Effector memory CD8-positive, alpha-beta T cell (primary cell): ENCODE measurements at places on chromosomes 2 and 18.

DNA sequence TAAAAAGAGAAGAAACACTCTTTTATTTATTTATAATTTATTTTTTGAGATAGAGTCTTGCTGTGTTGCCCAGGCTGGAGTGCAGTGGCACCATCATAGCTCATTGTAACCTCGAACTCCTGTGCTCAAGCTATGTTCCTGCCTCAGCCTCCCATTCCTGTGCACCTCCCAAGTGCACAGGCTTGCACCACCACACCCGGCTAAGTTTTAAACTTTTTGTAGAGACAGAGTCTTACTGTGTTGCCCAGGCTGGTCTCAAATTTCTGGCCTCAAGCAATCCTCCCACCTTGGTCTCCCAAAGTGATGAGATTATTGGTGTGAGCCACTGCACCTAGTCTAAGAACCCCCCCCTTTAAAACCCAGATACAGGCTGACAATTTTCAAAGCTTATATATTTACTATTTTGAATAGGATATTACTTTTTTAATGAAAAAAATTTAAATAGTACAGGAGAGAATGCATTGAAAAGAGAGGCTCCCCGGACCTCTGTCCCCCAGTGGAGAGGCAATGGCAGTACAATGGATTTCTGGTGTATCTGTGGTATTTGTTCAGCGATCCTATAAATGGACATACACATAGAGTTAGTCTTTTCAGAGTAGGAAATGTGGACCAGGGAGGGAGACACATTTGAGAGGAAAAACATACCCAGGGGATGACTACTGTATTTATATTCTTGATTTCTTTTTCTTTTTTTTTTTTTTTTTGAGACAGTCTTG lies 48.1 kb upstream of the CNOT11 start:
- no peak for DNase-seq

- DNase-seq = no peak
These were observed 426.9 kb downstream of the PARD3B start for GRCh38 chr2:204972161-204972560.

DNA sequence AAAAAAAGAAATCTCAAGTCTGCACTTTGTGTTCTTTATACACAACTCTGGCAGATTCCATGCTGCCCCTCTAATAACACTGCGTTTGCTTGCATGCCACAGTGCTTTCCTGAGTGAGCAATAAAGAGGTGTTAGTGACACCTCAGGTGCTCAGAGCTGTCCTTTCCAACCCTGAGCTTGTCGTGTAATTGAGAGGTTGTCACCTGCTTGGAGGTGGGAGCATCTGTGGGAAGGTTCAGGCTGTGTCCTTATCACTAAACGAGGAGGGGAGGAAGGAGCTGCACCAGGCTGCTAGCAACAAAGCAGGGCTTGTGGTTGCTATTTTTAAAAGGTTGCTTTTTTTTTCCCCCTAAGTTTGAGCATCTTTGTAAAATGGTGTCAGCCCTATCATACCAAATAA lies 31.9 kb downstream of the APCDD1 start:
- DNase-seq = no peak

DNA sequence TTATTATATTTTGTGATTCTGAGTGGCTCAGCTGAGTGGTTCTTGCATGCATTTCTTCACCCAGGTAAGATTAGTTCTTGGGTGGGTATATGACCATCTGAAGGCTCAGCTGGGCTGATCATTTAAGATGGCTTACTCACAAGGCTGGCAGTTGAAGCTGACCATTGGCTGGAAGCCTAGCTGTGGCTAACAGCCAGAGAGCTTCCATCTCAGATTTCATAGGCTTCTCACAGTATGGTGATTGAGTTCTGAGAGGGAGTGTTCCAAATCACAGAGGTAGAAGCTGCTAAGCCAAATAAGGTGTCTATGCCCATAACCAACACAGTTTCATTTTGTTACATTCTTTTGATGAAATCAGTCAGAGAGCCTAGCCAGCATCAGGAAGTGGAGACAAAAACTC lies 117.4 kb upstream of the RPRM start:
- DNase-seq = no peak

DNA sequence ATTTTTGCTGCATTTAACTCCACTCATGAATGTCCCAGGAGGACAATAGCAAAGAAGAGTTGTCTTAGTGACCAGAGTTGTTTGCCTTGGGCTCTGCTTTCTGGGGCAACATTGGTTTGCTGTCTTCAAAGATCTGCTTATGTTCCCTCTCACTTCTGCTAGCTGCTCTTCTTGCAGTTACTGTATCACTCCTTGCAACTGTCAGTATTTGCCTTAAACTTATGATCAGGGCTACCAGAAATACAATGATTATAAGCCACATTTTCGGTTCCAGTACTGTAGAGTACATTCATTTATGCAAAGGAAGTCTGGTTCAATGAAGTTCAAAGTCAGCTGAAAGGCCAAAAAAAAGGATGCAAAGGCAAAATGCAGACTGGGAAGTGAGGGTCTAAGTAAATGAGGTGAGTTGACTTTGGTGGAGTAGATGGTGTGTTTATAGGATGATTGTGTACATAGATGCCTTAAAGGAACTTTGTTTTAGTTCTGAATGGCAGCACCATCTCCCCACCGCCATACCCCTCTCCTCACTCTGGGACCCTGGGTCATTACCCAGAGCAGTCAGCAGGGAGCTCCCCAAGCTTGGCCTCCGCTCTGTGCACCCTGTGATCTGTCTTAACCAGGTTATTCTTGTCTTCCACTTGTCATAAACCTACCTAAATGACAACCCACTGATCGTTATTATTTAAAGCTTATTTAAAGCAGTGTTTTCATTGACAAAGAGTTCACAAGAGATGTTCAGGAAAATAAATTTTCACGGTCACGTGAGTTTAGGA lies 236.0 kb downstream of the DOK6 start:
- DNase-seq = no peak
